ENCODE measurements at places on chromosomes 3 and 15.

GRCh38 chr3:50464569-50464968 lies 38.9 kb downstream of the CACNA2D2 start:
- no peak for DNase-seq

DNA sequence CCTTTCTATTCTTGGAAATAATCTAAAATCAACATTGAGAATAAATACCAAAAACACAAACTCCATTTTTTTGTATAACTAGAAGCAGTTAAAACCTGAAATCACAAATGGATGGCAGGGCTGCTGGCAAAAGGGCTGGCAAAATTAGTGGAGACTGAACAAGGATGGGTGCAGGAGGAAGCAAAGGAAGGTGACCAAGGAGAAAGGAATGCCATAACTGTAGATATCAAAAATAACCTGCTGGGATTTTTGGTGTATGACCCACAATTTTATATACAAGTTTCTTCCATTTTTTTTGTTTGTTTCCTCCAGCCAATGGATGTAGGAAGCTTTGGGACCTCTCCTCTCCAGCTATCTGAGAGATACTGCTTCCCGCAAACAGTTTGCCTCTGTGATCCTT lies 12.7 kb downstream of the CFAP44 start:
- DNase-seq, result no peak

- DNase-seq, result no peak
Measured at GRCh38 chr3:12170207-12170606, 11.5 kb upstream of the TIMP4 start.

DNA sequence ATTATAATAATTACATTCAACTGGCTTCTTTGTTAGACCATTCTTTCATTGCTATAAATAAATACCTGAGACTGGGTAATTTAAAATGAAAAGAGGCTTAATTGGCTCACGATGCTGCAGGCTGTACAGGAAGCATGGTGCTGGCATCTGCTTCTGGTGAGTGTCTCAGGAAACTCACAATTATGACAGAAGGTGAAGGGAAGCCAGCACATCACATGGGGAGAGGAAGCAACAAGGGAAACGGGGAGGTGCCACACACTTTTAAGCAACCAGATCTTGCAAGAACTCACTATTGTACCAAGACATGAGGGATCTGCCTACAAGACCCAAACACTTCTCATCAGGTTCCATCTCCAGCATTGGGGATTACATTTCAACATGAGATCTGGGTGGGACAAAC lies 413.1 kb upstream of the ARRDC4 start:
- DNase-seq, result no peak

GRCh38 chr15:49152552-49153312 lies 2.7 kb downstream of the COPS2 start:
- DNase-seq, result no peak

GRCh38 chr3:156577736-156578135 lies 22.8 kb upstream of the SSR3 start:
- DNase-seq, result no peak

DNA sequence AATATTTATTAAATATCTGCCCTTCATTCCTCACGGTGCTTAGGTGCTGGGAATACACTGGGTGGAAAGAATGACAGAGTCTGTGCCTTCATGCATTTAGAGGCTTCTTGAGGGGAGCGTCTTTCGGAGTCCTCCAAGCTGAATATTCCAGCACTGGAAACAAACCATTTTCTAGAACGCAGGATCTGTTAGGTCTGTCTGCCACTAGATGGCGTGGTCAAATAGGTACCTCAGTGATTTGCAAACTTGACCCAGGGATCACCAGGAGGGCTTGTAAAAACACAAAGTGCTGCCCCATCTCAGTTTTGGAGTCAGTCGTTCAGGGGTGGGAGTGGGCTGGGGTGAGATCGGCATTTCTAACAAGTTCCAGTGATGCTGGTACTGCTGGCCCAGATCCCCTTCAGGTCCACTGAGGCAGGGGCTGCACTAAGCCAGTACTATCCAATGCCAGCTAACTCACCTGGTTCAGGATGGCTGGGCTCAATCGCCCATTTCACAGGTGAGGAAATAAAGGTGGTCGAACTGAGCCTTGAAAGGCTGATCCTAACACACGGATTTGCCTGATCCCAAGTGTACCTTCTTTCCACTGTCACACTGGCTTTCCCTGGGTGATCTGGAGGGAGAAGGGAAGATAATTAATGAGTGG lies 14.8 kb downstream of the ARNT2 start:
- no peak for DNase-seq

GRCh38 chr3:177960722-177961121 lies 575.5 kb upstream of the KCNMB2 start:
- DNase-seq, result no peak

DNA sequence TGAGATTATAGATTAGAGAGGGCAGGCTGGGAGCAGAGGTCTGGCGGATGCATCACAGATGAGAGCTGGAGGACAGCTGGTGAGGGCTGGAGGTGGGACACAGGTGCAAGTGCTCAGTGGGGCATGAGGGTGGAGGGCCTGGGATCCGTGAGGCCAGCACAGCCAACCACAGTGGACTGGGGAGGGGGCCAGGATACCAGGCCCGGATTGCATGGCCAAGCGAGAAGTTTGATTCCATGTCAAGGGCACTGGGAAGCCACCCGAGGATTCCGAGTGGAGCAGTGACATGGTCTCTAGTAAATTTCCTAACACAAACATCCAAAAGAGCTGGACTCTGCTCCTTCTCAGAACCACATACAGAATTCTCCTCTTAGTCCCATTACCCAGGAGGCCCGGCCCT lies 44.0 kb upstream of the SLC41A3 start:
- no peak for DNase-seq

DNA sequence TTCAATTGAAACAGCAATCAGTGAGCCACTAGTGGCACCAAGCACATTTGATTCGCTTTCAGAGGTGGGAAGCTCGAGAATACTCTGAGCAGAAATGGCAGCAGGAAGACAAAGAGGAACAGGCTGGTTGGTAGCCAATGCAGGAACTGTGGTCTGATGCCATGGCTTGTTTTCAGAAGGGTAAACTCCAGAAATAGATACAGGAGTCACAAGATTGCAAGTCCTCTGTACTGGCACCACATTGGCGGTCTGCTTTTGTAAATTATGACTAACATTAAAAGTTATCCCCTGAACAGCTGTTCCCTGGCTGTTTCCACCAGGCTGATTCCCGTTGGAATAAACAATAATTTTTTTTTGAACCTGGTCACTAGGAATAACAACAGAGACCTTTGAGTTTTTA lies 35.5 kb downstream of the USF3 start:
- DNase-seq, result peak; percentile 70

DNA sequence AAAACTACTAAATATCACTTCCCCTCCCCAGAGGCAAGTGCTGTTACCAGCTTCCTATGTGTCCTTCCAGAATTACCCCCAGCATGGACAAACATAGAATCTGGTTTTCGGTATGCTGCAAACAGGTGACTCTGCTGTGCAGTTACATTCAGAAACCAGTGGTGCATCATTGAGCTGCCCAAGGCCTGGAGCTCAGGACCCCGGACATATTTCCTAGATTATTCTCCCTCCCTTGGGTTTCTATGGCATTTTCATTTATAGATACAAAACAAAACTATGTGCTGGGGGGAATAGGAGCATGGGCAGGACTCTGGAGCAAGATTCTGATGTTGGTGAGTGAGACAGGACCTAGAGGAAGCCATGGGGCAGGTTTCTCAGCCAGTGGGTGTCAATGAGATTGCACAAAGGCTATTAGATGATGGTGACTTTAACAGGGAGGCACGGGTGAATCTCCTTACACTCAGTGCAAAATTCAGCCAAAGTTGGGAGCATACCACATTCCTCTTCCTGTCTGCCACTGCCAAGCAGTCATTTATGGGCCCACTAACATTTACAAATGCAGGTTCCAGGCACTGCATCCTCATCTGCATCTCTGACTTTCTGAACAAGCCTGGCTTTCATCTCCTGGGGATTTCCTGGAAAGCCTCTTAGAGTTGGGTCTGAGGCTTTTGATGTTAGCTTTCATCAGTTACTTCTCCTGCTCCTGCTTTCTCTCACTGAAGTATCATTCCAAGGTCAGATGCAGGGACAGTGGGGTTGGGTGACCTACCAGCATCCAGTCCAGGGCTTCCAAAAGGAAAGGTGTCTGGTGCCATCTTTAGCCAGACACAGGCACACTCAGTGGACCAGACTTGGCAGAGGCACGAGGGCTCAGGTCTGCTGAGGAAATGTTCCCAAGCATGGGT lies 44.5 kb downstream of the CMTM7 start:
- DNase-seq, result no peak

- DNase-seq, result no peak
Measured at GRCh38 chr3:173214576-173214975, 73.5 kb upstream of the SPATA16 start.

DNA sequence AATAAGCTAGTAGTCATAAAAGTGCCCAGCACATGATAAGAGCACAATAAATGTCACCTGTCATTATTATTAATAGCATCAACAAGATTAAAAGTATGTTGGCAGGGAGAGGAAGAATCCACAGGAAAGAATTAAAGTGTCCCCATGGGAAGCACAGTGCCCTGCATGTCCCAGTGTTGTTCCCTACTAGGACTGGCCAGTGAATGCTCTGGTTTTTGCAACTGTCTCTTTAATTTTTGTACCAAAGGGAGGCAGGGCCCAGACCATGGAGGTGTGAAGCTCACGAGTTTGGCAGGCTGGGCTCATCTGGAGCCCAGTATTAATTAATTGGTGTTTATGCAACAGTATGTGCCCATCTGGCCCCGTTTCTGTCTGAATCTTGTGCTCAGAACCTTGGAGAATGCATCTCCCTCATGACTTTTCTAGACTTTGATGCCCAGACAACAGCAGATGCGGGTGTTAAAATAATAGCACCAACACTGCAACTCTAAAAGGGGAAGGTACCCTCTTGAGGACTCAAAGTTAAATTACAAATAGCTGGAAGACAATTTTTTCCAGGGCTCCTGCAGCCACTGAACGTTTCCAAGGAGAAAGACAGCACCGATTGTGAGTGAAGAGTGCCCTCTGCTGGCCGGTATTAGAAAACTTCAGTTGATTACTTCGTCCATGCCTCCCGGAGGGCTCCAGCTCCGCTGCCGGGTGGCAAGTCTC lies 71.9 kb upstream of the SPATA12 start:
- DNase-seq, result peak; percentile 89

- no peak for DNase-seq
Measured at GRCh38 chr15:63075015-63075983, 32.8 kb downstream of the TPM1 start.

DNA sequence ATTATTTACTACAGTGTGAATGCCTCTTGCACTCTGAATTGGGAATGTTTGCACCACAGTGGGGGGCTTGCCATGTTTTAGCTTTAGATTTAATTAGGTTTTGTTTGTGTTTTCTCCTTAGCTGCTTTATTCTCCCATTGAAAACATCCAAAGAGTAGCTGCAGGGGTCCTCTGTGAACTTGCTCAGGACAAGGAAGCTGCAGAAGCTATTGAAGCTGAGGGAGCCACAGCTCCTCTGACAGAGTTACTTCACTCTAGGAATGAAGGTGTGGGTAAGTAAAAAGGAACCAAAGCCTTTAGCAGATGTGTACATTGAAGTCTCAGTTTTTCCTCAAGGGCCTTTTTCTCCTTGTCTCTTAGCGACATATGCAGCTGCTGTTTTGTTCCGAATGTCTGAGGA lies 36.9 kb downstream of the CTNNB1 start:
- DNase-seq, result no peak

GRCh38 chr15:45333550-45333949 lies 44.8 kb downstream of the GATM start:
- no peak for DNase-seq

DNA sequence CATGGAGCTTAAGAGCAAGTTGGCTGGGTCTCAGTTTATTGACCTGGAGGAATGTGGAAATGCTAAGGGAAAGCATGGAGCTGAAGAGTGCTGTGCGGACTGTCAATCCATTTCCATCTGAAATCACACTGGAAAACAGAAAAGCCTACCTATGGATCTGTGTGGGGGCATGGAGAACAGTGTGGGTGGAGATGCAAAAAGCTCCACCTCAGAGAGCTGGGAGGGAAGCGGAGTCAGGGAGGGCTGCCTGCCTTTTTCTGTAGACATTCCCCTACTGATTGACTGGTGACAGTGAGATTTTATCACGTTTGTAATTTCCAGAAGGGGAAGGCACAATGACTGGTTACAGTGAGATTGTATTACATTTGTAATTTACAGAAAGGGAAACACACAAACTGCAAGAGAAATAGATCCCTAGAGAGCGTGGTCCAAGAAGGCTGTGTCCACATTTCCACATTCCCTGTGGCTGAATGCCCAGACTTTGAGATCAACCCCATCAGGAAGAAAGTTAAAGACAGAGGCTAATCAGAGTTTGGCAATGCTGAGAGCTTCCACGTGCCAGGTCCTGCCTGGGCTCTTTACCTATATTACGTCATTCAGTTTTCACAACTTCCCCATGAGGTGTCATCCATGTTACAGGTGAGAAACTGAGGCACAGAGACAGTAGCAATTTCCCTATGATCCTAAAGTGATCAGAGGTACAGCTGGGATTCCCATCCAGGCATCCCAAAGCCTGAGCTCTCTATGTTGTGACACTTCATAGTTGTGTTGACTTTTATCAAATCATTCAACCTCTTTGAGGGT lies 67.7 kb upstream of the NSMCE3 start:
- no peak for DNase-seq

DNA sequence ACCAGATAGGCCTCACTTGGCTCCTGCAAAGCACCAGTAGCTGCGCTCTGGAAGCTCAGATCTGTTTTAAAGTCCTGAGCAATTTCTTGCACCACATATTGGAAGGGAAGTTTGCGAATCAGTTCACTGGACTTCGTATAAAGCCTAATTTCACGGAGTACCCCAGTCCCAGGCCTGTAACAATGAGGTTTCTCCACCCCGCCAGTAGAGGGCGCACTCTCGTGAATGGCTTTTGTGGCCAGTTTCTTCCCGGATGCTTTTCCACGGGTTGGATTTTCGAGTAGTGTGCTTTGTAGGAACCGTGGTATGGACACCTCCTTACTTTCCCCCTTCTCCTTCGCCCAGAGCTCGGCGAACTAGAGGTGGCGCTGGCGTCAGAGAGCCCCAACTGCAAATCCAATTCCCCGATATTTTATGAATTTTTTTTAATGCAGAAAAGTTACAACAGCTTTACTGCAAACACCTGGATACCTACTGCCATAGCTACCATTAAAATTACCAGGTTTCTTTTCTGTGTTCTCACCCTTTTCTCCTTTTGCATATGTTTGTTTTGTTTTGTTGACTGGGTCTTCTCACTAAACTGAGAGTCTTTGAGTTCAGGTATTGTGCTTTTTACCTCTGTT lies 13.3 kb downstream of the RARB start:
- DNase-seq, result no peak

DNA sequence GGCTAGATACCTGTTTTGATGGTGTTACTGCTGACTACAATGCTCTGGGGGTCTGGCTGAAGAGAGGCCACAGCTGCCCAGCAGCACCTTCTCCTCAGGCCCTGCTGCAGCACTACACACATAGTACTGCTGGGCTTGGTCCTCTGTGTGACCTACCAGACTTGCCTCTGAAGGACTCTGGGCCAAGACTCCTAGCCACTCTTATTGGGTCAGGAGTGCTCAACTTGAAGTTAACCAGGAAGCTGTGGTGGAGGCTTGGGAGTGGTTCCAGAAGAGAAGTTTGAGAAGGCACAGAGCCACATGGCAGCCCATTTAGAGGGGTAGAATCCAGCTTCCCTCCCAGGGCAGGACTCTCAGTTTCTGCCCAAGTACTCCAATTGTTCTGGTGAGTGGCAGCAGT lies 16.6 kb downstream of the ELP6 start:
- no peak for DNase-seq
